ENCODE measurements at places on chromosomes 6 and 20. TPM values are rescaled to one million over a fixed set of nuclear protein-coding genes. Genes with fewer than 3 reads are reported as not detected.
A peak's percentile ranks its signal among the peaks of the same experiment; 100 is the strongest.

- DNase-seq: peak; percentile 40
Observed at GRCh38 chr20:59598625-59599310, 5.6 kb upstream of the PHACTR3 start.

DXO gene
- total RNA-seq: 34.7 TPM

DNA sequence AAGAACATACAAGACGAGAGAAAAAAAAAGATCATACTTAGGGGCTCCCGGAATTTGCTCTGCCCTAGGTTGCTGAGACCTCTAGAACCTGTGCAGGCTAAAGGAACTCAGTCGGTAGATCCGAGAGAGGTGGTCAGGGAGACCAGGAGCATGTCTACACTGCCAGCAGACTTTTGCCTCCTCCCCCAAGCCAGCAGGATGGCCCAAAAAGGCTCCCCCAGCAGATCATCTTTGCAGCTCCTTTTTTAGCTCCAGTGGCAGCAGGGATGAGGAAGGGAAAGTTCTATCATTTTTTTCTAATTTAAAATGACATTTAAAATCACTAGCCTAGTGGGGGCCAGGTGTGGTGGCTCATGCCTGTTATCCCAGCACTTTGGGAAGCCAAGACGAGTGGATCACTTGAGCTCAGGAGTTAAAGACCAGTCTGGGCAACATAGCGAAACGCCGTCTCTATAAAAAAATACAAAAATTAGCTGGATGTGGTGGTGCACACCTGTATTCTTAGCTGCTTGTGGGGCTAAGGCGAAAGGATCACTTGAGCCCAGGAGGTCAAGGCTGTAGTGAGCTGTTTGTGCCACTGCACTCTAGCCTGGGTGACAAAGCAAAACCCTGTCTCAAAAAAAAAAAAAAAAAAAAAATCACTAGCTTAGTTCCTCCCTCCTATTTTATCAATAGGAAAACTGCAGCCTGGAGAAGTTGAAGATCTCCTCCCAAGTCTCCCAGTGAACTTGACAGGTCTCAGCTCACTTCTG is 69.3 kb upstream of the MYL9 start:
- DNase-seq: no peak

DNA sequence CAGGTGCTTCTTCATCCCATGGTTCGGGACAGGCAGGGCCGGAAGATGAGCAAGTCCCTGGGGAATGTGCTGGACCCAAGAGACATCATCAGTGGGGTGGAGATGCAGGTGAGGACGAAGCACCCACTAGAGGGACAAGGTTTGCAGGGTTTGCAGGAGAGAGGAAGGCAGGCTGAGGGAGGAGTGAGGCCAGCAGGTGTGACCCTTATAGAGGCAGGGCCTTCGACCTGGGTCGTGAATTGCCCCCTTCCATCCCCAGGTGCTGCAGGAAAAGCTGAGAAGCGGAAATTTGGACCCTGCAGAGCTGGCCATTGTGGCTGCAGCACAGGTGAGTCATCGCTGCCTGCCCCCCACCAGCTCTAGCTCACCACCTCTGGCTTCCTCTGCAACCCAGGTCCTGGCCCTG is 8.4 kb downstream of the VARS2 start:
- no peak for DNase-seq

BAG2 gene
- total RNA-seq: 5.5 TPM

DNA sequence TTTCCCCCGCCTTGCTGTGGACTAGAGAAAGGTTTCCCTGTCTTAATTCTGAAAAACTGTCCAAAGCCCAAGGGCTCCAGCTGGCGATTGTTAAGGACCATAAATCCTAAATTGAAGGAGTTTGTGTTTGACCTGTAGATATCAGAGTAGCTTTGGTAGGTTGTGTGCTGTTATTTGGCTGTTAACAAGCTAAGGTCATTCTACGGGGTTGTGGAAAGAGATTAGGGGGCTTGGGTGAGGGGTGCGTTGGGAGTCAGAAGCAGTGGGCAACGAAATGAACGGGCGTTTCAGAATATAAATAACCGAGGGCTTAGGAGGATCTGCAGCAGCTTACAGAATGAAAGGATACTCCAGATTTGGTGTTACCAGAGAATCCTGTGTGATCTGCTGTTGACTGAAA is 32.6 kb upstream of the BTN3A2 start:
- no peak for DNase-seq

GRCh38 chr20:49326026-49326425 is 48.2 kb upstream of the ZNFX1 start:
- no peak for DNase-seq

DNA sequence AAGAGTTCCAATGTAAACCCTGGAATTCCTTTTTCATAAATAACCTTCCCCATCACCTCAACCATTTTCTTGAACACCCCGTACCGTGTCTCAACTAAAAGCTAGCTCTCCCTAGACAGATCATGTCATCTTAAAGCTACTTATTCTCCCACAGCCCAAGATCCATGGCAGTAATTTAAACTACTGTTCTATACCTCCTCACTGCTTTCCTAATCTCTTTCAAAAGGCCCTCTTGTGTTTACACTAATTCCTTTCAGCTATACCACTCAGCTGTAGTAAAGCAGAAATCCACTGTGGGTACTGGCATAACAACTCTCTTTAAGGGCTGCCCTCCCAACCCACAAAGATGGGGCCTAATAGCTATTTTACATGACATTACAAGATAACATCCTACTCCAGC is 67.5 kb downstream of the RNGTT start:
- no peak for DNase-seq

HLA-DQA2 gene
- total RNA-seq: not detected

DNA sequence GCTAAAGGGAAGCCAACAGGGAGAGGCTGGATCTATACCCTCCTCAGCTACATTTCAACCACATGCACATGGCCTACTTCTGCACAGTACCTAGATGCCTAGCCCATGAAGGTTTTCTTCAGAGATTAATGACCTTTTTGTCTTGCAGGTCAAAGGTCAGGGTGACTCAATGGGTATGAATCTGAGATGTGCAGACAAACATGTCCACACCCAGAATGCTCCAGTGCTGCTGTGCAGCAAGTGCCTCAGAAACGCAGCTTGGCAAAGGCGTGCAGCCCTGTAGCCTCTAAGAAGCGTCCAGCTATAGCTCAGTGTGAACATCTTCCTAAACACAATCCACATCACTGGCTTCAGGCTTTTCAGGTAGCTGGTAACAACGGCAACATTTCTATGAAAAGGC is 24.4 kb downstream of the MAP1LC3A start:
- DNase-seq: no peak

- no peak for DNase-seq
Observed at GRCh38 chr6:64224819-64225218, 589.2 kb downstream of the PHF3 start.

DNA sequence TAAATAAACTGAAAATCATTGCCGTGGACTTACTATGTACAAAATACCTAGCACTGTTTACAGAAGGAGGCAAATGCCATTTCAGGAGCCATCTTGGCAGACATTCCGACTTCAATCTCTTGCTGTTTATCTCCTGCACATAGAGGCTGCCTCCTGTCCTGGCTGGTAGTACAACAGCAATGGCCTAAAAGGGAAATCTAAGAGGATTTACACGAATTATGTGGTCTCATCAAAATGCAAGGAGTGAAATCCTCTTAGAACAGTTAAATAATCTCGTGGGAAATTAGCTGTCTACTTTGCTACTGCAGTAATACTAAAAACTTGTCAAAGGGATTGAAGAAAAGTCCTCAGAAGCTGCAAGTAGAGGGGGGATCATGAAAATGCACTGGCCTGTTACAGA is 82.2 kb upstream of the SLC2A12 start:
- DNase-seq: no peak

FYN gene
- 504 TPM for total RNA-seq

DNA sequence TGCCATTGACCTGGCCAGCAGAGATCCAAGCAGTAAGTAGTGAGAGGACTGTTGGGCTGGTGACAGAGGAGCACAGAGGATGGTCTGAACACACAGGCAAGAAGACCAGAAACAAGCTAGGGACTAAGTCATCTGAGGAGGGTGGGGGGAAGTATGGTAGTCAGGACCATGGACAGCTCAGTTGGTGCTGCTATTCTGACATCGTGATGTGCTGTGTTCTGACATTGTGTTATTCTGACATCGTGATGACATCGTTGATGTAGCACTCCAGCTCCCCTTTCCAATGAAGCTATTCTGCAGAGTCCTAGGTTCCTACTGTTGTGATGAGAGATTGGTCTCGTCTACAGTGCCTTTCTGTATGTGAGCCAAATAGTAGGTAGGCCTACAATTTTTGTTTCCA is 28.7 kb downstream of the CFAP206 start:
- peak; percentile 36 for DNase-seq

DNA sequence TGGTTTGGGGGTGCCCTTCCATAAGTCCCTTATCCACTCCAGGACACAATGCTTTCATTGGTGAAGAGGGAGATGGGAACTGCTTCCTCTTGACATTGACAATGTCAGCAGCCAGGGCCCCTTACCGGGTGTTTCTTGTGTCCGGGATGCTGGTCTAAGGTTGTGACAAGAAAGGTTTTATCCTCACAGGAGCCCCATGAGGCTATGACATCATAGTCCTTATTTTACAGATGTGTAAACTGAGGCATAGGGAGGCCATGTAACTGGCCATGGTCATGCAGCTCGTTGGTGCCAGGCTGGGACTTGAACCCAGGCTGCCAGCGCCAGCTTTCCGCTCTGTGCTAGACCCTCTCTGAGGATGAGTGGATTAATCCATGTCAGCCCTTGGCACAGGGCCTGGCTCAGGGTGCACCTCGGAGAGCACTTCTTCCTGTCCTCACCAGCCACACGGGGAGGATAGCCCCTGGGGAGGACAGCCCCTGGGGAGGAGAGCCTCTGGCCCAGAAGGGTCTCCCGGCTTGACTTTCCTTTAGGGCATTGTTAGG is 157.3 kb downstream of the SYCP2 start:
- DNase-seq: no peak

- no peak for DNase-seq
Observed at GRCh38 chr20:51125780-51126179, 102.9 kb upstream of the KCNG1 start.

DNA sequence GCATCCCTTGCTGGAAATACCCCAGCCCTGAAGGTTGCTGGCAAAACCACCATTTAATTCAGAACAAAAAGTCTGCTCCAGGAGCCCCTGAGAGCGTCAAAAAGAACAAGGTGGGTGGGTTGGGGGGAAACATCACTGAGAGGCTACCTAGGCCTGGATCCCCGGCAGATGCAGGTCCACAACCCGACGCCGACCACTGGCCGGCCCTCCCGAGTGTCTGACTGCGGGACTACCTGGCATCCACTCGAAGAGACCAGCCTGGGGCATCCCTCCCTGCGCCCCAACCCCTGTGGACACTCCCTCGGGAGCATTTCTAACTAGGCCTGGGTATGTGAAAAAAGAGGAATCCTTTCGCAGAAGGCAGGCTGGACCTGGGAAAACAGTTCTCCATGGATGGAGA is 47.2 kb downstream of the FAM209B start:
- DNase-seq: no peak

DNA sequence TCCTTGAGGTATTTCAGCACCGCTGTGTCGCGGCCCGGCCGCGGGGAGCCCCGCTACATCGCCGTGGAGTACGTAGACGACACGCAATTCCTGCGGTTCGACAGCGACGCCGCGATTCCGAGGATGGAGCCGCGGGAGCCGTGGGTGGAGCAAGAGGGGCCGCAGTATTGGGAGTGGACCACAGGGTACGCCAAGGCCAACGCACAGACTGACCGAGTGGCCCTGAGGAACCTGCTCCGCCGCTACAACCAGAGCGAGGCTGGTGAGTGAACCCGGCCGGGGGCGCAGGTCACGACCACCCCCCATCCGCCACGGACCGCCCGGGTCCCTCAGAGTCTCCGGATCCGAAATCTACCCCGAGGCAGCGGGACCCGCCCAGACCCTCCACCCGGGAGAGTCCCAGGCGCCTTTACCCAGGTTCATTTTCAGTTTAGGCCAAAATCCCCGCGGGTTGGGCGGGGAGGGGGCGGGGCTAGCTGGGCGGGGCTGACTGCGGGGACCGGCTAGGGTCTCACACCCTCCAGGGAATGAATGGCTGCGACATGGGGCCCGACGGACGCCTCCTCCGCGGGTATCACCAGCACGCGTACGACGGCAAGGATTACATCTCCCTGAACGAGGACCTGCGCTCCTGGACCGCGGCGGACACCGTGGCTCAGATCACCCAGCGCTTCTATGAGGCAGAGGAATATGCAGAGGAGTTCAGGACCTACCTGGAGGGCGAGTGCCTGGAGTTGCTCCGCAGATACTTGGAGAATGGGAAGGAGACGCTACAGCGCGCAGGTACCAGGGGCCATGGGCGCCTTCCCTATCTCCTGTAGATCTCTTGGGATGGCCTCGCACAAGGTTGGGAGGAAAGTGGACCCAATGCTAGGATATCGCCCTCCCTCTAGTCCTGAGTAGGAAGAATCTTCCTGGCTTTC is 693 bp downstream of the HLA-F start:
- peak; percentile 71 for DNase-seq

NMBR gene
- not detected for total RNA-seq

DNA sequence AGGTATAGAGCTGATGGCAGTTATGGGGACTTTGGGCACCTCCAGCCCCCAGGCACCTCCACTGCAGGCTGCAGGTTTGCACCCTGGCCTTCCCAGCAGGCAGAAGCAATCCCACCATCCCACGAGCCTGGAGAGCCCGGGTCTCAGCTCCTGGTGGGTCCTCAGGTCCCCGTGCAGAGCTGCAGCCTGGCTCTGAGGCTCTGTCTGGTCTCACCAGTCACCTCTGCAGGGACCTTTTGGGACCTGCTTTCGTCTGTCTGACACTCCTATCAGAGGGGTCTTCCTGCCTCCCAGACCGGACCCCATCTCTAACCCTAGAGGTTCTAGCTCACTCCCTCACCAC is 41.9 kb downstream of the FGD2 start:
- no peak for DNase-seq

GNAS-AS1 gene
- total RNA-seq: 2.5 TPM

DNA sequence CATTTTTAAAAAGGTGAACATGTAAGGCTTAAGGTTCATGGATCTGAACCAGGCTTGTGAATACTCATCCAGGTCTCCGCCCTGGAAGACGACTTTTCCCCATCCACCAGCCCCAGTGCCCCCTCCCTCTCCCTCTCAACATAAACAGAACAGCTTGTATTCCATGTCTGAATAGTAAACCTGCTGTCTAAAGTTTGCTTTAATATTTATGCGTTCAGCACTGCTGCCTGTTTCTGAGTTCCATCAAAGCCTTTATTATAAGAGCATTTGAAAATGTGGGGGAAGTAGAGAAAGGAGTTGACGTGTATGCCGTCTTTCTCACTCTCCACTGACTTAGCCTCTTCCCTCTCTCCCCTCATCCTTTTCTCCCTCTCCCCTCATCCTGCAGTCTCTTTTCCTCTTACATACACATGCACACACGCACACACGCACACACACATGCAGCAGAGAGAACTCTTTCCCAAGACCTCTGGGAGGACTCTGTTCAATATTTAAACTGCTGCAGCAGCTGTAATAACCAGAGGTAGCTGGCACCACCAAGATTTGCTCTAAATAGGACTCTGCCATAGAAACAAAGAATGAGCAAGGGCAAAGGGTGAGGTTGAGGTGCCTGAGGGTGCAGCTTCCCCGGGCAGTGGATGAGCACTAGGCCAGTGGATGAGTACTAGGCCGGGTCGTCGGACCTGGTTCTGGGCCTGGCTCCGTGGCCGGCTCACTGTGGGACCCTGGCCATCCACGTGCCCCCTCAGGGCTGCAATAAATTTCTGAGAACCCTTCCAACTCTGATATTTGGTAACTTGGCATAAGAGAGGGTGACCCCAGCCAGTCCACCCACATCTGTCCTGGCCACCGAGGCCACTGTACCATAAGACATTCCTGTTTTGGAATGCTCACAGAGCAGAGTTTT is 35.4 kb upstream of the VSTM2L start:
- DNase-seq: no peak

GRCh38 chr20:23628402-23629016 is 9.2 kb downstream of the CST3 start:
- DNase-seq: no peak

EPPIN gene
- not detected for total RNA-seq

GRCh38 chr6:44100088-44100550 is 27.1 kb downstream of the MRPL14 start:
- DNase-seq: no peak

GCNT2 gene
- total RNA-seq: 1.8 TPM
